ENCODE measurements at places on chromosomes 11 and 22. TPM values are rescaled to one million over a fixed set of nuclear protein-coding genes. Genes with fewer than 3 reads are reported as not detected.

DEUP1 gene
- total RNA-seq, result not detected

GRCh38 chr11:44564670-44565210 lies 723 bp upstream of the CD82 start:
- peak overlapping the region; percentile 48 for H3K27ac ChIP-seq
- no peak for DNase-seq
- H3K4me3 ChIP-seq, result peak overlapping the region; percentile 98
- no peaks in the 10 kb centered on the region for H3K36me3 ChIP-seq
- H3K27me3 ChIP-seq, result no peaks in the 10 kb centered on the region

SYT7 gene
- not detected for total RNA-seq

NUMA1 gene
- 110 TPM for total RNA-seq

DNA sequence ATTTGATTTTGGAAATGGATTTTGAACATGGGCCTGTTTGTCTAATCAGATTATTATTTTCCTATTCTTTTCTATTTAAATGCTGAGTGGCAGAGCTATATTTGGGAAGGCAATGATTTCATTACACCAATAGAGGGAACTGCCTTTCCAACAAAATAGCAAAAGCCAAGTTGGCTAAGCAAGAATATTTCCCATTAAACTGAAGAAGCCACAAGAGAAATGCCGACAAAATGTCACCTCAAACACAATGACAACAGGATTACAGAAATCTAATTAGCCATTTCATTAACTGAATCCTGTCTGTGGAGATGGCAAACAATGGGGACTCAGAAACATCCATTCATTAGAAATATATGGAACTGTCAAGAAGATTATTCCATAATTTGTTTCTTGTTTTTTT lies 1593.1 kb upstream of the RAG2 start:
- no peak overlapping the region for H3K4me3 ChIP-seq
- no peaks in the 10 kb centered on the region for H3K36me3 ChIP-seq
- H3K27ac ChIP-seq, result no peak overlapping the region
- H3K27me3 ChIP-seq, result no peaks in the 10 kb centered on the region
- no peak for DNase-seq

GRCh38 chr22:41092023-41092817 lies at the start of gene EP300:
Gene EP300 (plus strand): TSS chr22:41092592. CDS start chr22:41093005, 413 bp downstream.
- peak within 1 kb of the TSS; percentile 78 for H3K4me3 ChIP-seq
- peak within 1 kb of the TSS; percentile 93 for H3K27ac ChIP-seq
- peak; percentile 94 for DNase-seq

GRCh38 chr11:35146074-35146521 lies 7.1 kb downstream of the CD44 start:
- H3K4me3 ChIP-seq, result no peak overlapping the region
- DNase-seq, result no peak
- H3K27ac ChIP-seq, result peak overlapping the region; percentile 7
- H3K36me3 ChIP-seq, result peaks cover 9% of the 10 kb centered on the region
- no peaks in the 10 kb centered on the region for H3K27me3 ChIP-seq
- H3K4me1 ChIP-seq, result peaks cover 92% of the 10 kb centered on the region

GRCh38 chr11:124605719-124606118 lies 5.5 kb upstream of the PANX3 start:
- no peaks in the 10 kb centered on the region for H3K36me3 ChIP-seq
- no peak for DNase-seq
- no peak overlapping the region for H3K4me3 ChIP-seq
- H3K27me3 ChIP-seq, result no peaks in the 10 kb centered on the region
- H3K4me1 ChIP-seq, result no peaks in the 10 kb centered on the region
- H3K27ac ChIP-seq, result no peak overlapping the region

BDNF gene
- not detected for total RNA-seq

GP1BB gene
- not detected for total RNA-seq

- no peaks in the 10 kb centered on the region for H3K27me3 ChIP-seq
- no peak for DNase-seq
- H3K4me1 ChIP-seq, result peaks cover 7% of the 10 kb centered on the region
- no peak overlapping the region for H3K27ac ChIP-seq
- H3K4me3 ChIP-seq, result no peak overlapping the region
- H3K36me3 ChIP-seq, result no peaks in the 10 kb centered on the region
Measured at GRCh38 chr11:1049071-1049405, 12.5 kb upstream of the MUC6 start.

- no peak for DNase-seq
- no peak overlapping the region for H3K27ac ChIP-seq
- H3K27me3 ChIP-seq, result no peaks in the 10 kb centered on the region
- no peak overlapping the region for H3K4me3 ChIP-seq
- peaks cover 6% of the 10 kb centered on the region for H3K36me3 ChIP-seq
Measured at GRCh38 chr11:65708451-65708850, 3.6 kb upstream of the KAT5 start.

GRCh38 chr11:92504004-92504403 lies 279.4 kb downstream of the FAT3 start:
- H3K27me3 ChIP-seq, result no peaks in the 10 kb centered on the region
- DNase-seq, result no peak
- no peaks in the 10 kb centered on the region for H3K4me1 ChIP-seq
- H3K27ac ChIP-seq, result no peak overlapping the region
- no peak overlapping the region for H3K4me3 ChIP-seq

OR51B4 gene
- total RNA-seq, result not detected

TENM4 gene
- not detected for total RNA-seq

GRCh38 chr22:36853407-36854099 lies 7.3 kb upstream of the NCF4 start:
- H3K4me3 ChIP-seq, result peak overlapping the region; percentile 42
- H3K36me3 ChIP-seq, result no peaks in the 10 kb centered on the region
- H3K4me1 ChIP-seq, result peaks cover 18% of the 10 kb centered on the region
- DNase-seq, result peak; percentile 74
- no peak overlapping the region for H3K27ac ChIP-seq
- no peaks in the 10 kb centered on the region for H3K27me3 ChIP-seq

OR6T1 gene
- total RNA-seq, result not detected

DNA sequence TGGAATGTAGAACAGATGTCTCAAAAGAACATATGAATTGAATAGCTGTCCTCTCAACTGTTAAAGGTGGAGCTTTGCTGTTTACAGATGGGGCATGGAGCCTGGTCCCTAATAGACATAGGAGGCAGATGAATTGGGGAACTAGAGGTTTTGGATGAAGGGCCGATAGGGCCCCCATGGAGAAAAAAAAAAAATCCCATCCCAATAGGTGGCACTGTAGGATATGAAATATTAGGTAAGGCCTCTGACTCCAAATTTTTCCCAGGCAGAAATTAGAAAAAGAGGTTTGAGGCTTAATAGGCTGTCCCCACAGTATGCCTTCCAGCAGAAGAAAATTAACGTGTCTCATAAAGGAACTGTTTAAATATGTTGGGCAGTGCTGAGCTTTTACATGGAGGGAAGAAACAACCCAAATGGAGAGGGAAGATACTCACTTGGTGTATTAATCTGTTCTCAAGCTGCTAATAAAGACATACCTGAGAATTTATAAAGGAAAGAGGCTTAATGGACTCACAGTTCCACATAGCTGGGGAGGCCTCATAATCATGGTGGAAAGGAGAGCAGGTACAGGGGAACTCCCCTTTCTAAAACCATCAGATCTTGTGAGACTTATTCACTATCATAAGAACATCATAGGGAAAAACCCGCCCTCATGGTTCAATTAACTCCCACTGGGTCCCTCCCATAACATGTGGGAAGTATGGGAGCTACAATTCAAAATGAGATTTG lies 30.1 kb upstream of the TMEM45B start:
- peaks cover 6% of the 10 kb centered on the region for H3K4me1 ChIP-seq
- DNase-seq, result no peak
- H3K36me3 ChIP-seq, result no peaks in the 10 kb centered on the region
- H3K4me3 ChIP-seq, result no peak overlapping the region
- no peaks in the 10 kb centered on the region for H3K27me3 ChIP-seq

MUC15 gene
- not detected for total RNA-seq

SYT12 gene
- not detected for total RNA-seq

DNA sequence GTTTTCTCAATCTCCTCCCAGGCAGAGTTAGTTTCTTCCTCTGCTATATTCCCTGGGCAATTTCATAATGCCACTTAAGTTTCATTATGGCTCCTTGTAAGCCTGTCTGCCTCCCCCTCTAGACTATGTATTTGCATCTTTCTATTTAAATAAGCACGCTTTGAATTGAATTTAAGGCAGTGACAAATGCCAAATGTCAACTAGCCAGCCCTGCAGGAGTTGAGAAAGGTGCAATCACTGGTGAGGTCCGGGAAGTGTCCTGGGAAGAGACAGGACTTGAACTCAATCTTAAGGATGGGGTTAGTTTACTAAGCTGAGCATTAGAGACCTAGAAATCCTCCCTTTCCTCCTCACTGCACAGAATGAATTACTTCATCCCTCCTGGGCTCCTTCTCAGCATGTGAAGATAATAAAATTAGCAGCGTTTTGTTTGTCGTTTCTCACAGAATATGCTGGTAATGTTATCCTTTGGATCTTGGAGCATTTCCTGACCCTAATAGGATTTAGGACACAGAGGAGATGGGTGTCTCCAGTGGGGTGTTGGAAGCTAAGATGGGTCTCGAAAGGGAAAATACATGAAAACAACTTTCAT lies 1.6 kb downstream of the TCP11L1 start:
- H3K27ac ChIP-seq, result no peak overlapping the region
- peaks cover 4% of the 10 kb centered on the region for H3K36me3 ChIP-seq
- DNase-seq, result no peak
- H3K4me3 ChIP-seq, result no peak overlapping the region
- peaks cover 10% of the 10 kb centered on the region for H3K4me1 ChIP-seq
- no peaks in the 10 kb centered on the region for H3K27me3 ChIP-seq

DNA sequence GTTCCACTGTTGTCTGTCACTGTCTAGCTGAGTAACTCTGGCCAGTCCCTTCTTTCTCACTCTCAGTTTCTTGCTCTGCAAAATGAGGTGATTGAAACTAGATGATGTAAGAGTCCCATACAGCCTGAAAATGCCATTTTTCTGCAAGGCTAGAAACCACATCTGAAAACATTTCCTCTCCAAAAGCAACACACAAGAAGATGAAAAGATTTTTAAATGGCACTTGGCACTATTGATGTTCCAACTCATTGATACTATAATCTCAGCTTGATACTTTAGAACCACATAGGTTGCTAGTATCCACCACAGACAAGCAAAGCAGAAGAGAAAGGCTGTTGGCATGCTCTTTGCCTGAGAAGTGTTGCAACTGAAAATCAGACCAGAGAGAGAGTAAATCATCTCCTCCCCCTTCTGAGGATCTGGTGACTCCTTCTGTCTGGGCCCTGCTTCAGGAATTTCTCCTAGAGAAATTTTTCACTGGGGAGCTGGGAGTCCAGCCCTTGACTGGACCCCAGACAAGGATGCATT lies 1217.9 kb downstream of the LRRC4C start:
- H3K27ac ChIP-seq, result no peak overlapping the region
- no peaks in the 10 kb centered on the region for H3K36me3 ChIP-seq
- H3K27me3 ChIP-seq, result no peaks in the 10 kb centered on the region
- H3K4me1 ChIP-seq, result no peaks in the 10 kb centered on the region
- H3K4me3 ChIP-seq, result no peak overlapping the region
- DNase-seq, result no peak

DNA sequence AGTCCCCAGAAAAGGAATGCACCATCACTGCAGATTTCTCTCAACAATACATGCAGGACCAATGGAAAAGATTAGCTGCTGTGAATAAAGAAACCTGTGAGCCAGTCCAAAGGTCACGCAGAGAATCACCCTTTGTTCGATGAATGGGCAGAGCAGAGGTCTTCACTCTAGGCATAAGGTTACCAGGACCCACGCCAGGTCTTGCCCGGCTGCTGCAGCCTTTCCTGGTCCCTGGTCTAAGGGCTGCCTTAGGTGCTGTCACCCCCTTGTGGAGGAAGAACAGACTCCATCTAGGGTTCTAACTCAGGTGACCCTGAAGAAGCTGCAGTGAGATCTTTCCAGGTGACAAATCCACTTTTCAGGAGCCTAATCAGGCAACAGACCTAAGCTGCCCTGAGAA lies 29.0 kb upstream of the NAP1L4 start:
- no peak overlapping the region for H3K27ac ChIP-seq
- no peaks in the 10 kb centered on the region for H3K27me3 ChIP-seq
- H3K4me1 ChIP-seq, result peaks cover 35% of the 10 kb centered on the region
- peaks cover 28% of the 10 kb centered on the region for H3K36me3 ChIP-seq
- DNase-seq, result peak; percentile 66

- H3K27ac ChIP-seq, result peak overlapping the region; percentile 79
- peaks cover 70% of the 10 kb centered on the region for H3K4me1 ChIP-seq
- no peaks in the 10 kb centered on the region for H3K27me3 ChIP-seq
- DNase-seq, result no peak
Measured at GRCh38 chr11:2302896-2303626, 1.2 kb downstream of the TSPAN32 start.

DNA sequence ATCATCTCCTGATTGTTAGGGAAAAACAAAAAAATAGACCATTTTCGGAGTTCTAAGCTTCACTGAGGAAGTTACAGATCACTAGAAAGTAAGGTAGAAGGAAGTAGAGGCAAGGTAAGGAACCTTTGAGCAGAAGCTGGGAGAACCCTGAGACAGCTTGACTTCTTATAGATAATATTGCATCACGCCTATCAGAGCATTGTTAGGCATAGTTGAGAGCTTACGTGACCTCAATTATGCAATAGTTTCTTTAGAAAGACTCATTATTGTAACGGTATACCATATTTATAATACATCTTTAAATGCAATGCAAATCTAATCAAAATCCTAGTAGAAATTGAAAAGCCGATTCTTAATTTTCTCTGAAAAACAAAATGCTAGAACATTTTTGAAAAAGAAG lies 4.9 kb downstream of the TBRG1 start:
- no peak for DNase-seq
- H3K4me3 ChIP-seq, result no peak overlapping the region
- peaks cover 26% of the 10 kb centered on the region for H3K4me1 ChIP-seq
- H3K27me3 ChIP-seq, result no peaks in the 10 kb centered on the region
- no peak overlapping the region for H3K27ac ChIP-seq

All from CD8-positive, alpha-beta memory T cell (primary cell).